ENCODE measurements at places on chromosomes 11 and 22.

GRCh38 chr11:877565-877964, 33.0 kb downstream of the CHID1 start:
- no peaks in the 10 kb centered on the region for H3K27me3 ChIP-seq
- H3K4me3 ChIP-seq = no peak overlapping the region

- H3K4me1 ChIP-seq = peaks cover 56% of the 10 kb centered on the region
- no peaks in the 10 kb centered on the region for H3K27me3 ChIP-seq
- H3K36me3 ChIP-seq = no peaks in the 10 kb centered on the region
- H3K4me3 ChIP-seq = peak overlapping the region; percentile 54
- peak overlapping the region; percentile 95 for H3K27ac ChIP-seq
Measured at GRCh38 chr11:66112601-66113499, 42.8 kb downstream of the PACS1 start.

DNA sequence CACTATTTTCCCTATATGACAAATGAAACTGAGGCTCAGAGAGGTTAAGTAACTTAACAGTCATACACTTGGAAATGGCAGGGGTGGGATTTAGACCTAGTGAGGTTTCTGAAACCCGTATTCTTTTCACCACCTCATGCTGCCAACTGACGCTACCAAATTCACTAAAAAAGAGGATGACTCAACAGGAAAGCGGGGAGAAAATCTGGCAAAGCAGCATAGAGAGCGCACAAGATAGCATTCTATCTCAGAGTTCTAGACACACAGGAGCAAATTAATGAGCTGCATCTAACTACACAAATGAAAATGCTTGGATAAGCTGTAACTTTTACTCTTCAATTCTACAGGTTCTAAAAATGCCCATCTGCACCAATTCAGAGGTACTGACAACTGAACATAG, 136.4 kb downstream of the RBFOX2 start:
- no peak overlapping the region for H3K4me3 ChIP-seq
- H3K27ac ChIP-seq = no peak overlapping the region
- H3K4me1 ChIP-seq = peaks cover 33% of the 10 kb centered on the region

GRCh38 chr22:49671331-49672013, 156.2 kb downstream of the BRD1 start:
- H3K4me1 ChIP-seq = no peaks in the 10 kb centered on the region
- peaks cover 24% of the 10 kb centered on the region for H3K27me3 ChIP-seq
- H3K36me3 ChIP-seq = no peaks in the 10 kb centered on the region
- H3K27ac ChIP-seq = no peak overlapping the region
- H3K4me3 ChIP-seq = no peak overlapping the region

DNA sequence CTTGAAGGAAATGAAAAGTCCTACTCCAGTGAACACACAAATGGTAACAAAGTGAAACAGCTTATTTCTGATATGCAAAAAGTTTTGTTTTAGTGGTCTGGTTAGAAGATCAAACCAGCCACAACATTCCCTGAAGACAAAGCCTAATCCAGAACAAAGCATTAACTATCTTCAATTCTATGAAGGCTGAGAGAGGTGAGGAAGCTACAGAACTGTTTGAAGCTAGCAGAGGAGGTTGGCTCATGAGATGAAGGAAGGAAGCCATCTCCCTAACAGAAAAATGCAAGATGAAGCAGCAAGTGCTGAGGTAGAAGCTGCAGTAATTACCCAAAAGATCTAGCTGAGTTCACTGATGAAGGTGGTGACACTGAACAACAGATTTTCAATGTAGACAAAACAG, 168.4 kb downstream of the IGLL1 start:
- no peaks in the 10 kb centered on the region for H3K4me1 ChIP-seq

DNA sequence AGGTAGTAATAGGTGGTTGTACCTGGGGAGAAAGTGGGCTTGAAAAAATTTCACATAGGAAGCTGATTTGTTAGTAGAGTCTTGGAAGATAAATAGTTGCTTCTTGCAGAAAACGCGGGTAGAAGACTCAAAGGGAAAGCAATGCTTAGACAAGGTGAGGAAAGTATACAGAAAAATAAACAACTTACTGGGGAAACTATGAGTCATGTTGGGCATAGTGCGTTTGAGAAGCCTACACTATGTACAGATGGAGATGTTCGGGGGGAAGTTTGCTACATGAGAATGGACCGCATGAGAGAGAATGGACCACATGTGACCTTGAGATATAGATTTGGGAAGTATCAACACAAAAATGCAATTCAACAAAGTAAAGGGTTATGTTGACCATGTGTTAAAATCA, 86.7 kb upstream of the DDI1 start:
- no peak for DNase-seq
- no peaks in the 10 kb centered on the region for H3K4me1 ChIP-seq
- no peak overlapping the region for H3K4me3 ChIP-seq
- H3K27ac ChIP-seq = no peak overlapping the region
- no peaks in the 10 kb centered on the region for H3K36me3 ChIP-seq

- H3K4me3 ChIP-seq = no peak overlapping the region
- H3K36me3 ChIP-seq = no peaks in the 10 kb centered on the region
- DNase-seq = no peak
- peak overlapping the region; percentile 15 for H3K27ac ChIP-seq
- no peaks in the 10 kb centered on the region for H3K27me3 ChIP-seq
Measured at GRCh38 chr11:11978792-11979487, 29.5 kb downstream of the DKK3 start.

DNA sequence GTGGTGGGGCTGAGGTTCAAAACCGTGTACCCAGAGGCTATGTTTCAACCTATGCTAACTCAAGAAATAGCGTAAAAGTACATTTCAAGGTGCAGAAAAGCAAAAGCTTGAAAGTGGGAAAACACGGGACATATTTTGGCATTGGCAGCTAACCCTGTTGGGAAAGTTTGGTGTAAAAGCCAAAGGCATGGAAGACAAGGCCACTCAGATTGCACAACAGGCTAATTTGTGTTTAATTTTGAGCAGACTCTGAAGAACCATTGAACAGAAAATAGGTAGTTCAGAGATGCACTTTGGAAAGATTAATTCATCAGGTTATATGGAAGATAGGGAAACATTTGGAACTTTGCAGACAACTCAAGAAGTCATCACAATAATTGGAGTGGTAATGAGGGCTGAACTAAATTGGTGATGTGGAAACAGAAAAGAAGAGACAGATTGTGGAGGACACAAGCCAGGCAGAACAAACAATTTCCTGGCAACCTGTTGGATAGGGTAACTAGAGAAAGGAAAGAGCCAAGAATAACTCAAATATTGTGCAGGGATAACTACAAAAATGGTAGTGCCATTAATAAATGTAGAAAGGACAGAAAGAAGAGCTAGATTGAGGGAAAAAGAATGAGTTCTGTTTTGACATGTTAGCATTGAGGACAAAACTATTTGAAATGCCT, 140.5 kb upstream of the PGR start:
- H3K4me3 ChIP-seq = no peak overlapping the region
- no peaks in the 10 kb centered on the region for H3K4me1 ChIP-seq
- H3K27me3 ChIP-seq = peaks cover 51% of the 10 kb centered on the region
- DNase-seq = no peak

GRCh38 chr11:32435511-32435941, at the start of gene WT1:
Gene WT1, minus strand, starts transcription at chr11:32435539.
- no peaks in the 10 kb centered on the region for H3K36me3 ChIP-seq
- H3K4me3 ChIP-seq = peak within 1 kb of the TSS; percentile 86
- H3K27ac ChIP-seq = no peak within 1 kb of the TSS
- H3K27me3 ChIP-seq = no peaks in the 10 kb centered on the region
- peaks cover 12% of the 10 kb centered on the region for H3K4me1 ChIP-seq

- H3K4me1 ChIP-seq = no peaks in the 10 kb centered on the region
- peaks cover 58% of the 10 kb centered on the region for H3K27me3 ChIP-seq
- H3K36me3 ChIP-seq = no peaks in the 10 kb centered on the region
Measured at GRCh38 chr11:8368194-8368593, 104.5 kb upstream of the LMO1 start.

GRCh38 chr11:108703916-108704315, 39.0 kb downstream of the DDX10 start:
- H3K27ac ChIP-seq = no peak overlapping the region
- H3K4me1 ChIP-seq = no peaks in the 10 kb centered on the region
- peaks cover 55% of the 10 kb centered on the region for H3K36me3 ChIP-seq
- no peaks in the 10 kb centered on the region for H3K27me3 ChIP-seq
- no peak for DNase-seq
- H3K4me3 ChIP-seq = no peak overlapping the region

- H3K36me3 ChIP-seq = no peaks in the 10 kb centered on the region
- H3K27ac ChIP-seq = no peak overlapping the region
- no peaks in the 10 kb centered on the region for H3K4me1 ChIP-seq
Measured at GRCh38 chr11:117459123-117459978, 131.7 kb downstream of the CEP164 start.

DNA sequence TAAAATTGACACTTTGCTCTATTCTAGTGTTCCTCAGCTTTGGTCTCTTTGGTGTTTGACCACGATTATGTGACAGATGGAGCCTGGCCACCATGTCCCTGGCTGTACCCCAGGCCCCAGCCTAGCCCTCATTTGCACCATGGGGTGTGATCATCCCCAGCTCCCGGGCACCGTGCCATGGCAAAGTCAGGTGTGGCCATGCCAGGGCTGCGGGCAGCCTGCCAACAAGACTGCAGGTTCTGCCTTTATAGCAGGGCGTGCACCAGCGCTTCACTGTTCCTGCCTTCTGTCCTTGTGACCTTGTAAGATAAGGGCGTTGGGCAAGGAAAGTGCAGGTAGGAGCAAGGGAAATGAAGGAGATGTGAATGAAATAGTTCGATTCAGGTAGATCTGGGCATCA, 22.4 kb upstream of the APOBEC3A start:
- H3K27ac ChIP-seq = no peak overlapping the region
- DNase-seq = peak; percentile 76
- H3K4me3 ChIP-seq = no peak overlapping the region

- no peak for DNase-seq
- H3K4me1 ChIP-seq = no peaks in the 10 kb centered on the region
Measured at GRCh38 chr11:70732023-70732880, 333.9 kb downstream of the CTTN start.

DNA sequence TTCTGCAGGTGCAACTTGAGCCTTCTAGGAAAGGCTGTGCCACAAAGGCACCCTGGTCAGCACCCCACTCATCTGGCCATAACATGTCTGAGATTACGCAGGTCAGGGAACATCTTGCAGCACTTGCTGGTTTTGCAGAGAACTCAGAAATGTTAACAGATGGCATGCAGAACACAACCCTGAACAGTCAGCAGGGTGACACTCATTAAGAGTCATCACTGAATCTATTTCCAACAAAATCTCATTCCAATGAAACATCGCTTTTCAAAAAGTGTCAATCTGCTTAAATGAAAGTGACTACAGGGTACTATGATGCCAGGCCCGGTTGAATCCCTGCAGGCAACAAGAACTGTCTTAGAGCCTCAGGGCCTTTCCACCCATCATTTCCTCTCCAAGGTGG, 369.8 kb upstream of the CCDC90B start:
- H3K27ac ChIP-seq = no peak overlapping the region
- peaks cover 20% of the 10 kb centered on the region for H3K27me3 ChIP-seq
- no peak overlapping the region for H3K4me3 ChIP-seq
- H3K4me1 ChIP-seq = no peaks in the 10 kb centered on the region
- no peaks in the 10 kb centered on the region for H3K36me3 ChIP-seq

GRCh38 chr22:39470451-39471291, 13.9 kb downstream of the MGAT3 start:
- H3K4me3 ChIP-seq = no peak overlapping the region
- no peaks in the 10 kb centered on the region for H3K4me1 ChIP-seq
- no peak for DNase-seq

- DNase-seq = peak; percentile 91
- H3K4me1 ChIP-seq = peaks cover 35% of the 10 kb centered on the region
- H3K27ac ChIP-seq = peak overlapping the region; percentile 85
- H3K27me3 ChIP-seq = no peaks in the 10 kb centered on the region
- no peaks in the 10 kb centered on the region for H3K36me3 ChIP-seq
Measured at GRCh38 chr11:88051396-88051795, 123.8 kb downstream of the RAB38 start.

- H3K27me3 ChIP-seq = no peaks in the 10 kb centered on the region
- H3K4me3 ChIP-seq = no peak overlapping the region
- H3K4me1 ChIP-seq = no peaks in the 10 kb centered on the region
- H3K27ac ChIP-seq = no peak overlapping the region
- no peak for DNase-seq
Measured at GRCh38 chr22:47695176-47695575, 932.7 kb downstream of the TBC1D22A start.

GRCh38 chr11:133965031-133965601, 8.3 kb upstream of the IGSF9B start:
- no peak overlapping the region for H3K27ac ChIP-seq
- H3K4me3 ChIP-seq = no peak overlapping the region
